Stimulated activated CD8-positive, alpha-beta memory T cell treated with anti-CD3 and anti-CD28 coated beads, Interleukin-12 subunit alpha, Interleukin-12 subunit beta, amount 100 ng/mL, for 1 hour (primary cell): ENCODE measurements at places on chromosomes 16 and 17.

GRCh38 chr17:68600067-68600930 lies 868 bp downstream of the FAM20A start:
- DNase-seq: no peak

GRCh38 chr17:75063201-75063600 lies 16.2 kb downstream of the KCTD2 start:
- no peak for DNase-seq

DNA sequence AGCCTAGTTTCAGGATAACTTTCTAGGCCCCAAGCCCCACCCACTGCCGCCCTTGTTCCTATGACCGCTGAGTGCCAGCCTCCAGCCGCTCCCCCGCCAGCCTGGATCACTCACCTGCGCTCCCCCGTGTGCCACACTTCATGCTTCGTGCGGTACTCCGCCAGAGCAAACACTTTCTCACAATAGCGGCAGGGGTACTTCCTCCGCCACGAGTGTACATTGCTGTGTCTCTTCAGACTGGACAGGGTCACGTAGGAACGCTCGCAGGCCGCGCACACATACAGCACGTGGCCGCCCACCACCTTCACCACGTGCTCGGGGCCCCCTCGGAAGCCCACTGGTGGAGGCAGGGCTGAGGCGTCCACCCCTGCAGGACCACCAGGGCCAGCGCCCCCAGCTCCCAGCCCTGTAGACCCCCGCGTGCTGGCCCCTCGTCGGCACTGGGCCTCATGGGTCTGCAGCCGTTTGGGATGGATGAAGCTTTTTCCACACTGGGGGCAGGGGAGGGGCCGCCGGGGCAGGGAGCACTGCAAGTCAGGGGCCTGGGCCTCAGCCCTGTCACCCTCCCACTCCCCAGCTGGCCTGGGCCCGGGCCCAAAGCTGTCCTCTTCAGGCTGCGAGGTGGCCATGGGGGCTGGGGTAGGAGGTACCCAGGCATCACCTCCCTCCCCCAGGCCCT lies 13.7 kb downstream of the ZBTB4 start:
- no peak for DNase-seq

DNA sequence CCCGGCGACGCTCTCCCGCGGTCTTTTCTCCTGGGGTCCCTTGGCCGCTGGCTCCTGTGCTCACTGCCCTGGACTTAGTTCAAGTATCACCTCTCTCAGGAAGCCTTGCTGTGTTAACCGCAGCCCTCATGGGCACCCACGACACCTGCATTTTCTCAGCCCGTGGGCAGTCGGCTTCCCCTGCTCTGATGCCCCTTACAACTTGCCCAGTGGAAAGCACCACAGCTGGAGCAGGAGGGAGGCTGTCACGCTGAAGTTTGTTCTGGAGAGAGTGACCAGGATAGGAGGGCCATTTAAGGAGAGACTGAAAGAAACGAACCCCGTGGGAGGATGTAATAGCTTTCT lies 395 bp downstream of the STXBP4 start:
- no peak for DNase-seq
